ENCODE measurements at places on chromosomes 7 and 10. TPM values are rescaled to one million over a fixed set of nuclear protein-coding genes. Genes with fewer than 3 reads are reported as not detected.

Gene CALHM1
- not detected for total RNA-seq

Gene FEZF1
- total RNA-seq, result not detected

Gene CACNB2
- total RNA-seq, result 0.35 TPM

Gene PRSS37
- total RNA-seq, result not detected

Gene CLCN1
- total RNA-seq, result not detected

Gene COBL
- total RNA-seq, result not detected

Gene EN2
- total RNA-seq, result not detected

Gene ZNF277
- 25.5 TPM for total RNA-seq

Gene PDE6C
- total RNA-seq, result not detected

Gene HOXA2
- total RNA-seq, result 0.53 TPM

Gene TAF5
- total RNA-seq, result 2.9 TPM
